HT-29 (cell line): ENCODE measurements at places on chromosomes 5 and 9. TPM values are rescaled to one million over a fixed set of nuclear protein-coding genes. Genes with fewer than 3 reads are reported as not detected.
A peak's percentile ranks its signal among the peaks of the same experiment; 100 is the strongest.

DNA sequence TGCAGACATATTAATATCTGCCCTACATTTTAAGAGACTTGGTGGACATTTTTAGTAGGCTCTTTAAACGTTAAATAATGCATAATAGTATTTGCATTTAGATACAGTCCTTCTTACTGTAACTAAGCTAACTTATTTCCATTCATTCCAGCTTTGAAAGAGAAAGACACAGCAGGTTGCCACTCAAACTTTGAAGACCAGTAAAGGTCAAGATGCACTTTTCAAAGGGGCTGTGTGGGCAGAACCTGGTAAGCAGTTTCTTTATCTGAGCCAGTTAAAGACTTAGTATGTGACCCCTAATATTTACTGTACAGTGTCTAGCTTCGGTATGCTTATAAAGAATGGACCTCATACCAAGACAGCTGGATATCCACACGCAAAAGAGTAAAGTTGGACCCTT, 20.8 kb downstream of the PLGRKT start:
- DNase-seq, result no peak

- no peak for DNase-seq
Measured at GRCh38 chr5:85345818-85346217, 961.1 kb upstream of the EDIL3 start.

DNA sequence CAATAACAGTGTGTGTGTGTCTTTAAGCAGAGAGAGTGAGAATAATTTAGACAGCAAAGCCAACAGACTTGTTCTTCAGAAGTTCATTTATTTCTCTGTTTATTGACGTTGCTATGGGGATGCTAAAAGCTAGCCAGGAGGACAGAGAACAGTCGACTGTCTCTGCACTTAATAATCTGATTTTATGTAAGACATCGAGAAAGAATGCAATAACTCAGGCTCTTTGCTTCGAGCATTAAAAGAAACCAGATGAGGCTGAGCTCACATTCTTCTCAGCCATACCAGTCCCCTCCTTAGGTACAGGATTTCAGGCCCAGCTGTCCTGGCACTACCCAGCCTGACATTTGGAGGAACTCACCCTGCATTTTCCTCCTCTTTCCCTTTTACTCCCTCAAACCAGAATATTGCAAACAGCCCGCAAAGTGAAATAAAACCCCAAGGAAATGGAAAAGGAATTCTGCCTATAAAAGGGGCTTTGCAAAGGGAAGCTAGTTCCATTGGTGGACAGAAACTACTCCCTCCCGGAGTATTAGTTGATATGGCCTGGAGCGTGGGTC, 44.5 kb upstream of the DPYSL3 start:
- DNase-seq, result peak; percentile 37

GRCh38 chr9:136700304-136700703, 12.1 kb upstream of the DIPK1B start:
- no peak for DNase-seq

- no peak for DNase-seq
Measured at GRCh38 chr9:106771608-106772007, 91.4 kb upstream of the ZNF462 start.

DNA sequence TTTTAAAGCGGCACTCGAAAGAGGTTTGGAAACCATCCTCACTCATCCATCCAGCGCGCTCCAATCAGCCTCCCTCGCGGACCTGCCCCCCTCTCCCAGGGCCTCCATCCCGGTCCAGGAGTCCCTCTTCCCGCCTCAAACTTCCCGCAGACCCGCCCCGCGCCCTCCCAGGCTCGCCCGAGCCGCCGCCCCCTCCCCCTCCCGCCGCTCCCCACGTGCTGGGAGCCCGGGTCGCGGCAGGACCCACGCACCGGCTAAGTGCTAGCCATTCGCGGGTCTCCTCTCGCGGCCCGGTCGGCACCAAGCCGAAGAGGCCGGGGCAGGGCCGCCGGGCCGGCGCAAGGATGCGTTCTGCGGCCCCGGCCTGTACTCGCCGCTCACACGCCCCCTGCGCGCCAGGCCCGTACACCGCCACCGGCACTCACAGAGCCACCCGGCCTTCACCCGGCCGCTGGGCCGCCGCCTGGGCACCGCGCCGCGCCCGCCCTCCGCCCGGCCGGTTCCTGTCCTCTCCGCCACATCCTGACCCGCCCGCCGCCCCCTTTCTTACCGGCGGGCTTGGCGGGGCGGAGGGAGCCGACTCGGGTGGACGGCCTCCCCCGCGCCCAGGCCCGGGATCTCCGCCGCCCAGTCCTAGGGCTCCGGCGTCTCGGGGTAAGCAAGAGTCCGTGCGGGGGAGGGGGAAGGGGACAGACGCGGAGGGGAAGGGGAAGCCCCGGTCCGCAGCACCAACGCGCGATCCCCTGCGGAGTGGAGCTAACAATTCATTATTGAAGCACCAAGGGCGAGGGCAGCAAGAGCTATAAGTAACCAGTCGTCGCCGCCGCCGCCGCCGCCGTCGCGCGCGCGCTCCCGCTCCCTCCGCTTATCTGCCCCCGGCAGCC, 576 bp downstream of the CHD1 start:
- DNase-seq, result no peak

DNA sequence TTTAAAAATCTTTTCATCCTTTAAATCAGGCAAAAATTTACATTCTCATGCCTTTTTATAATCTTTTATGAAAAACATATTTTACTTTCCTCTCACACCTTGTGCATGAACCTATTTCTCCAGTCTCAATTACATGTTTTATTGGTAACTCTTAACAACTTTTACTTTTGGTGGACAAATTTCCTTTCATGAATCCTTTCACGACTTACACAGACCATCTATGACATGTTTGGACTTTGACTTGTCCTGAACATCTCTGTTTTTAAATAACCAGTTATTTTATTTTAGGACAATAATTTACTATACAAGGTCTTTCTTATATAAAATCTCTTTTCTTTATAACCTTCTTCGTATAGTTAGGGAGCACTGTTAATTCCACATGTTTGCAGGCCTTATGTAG, 26.5 kb upstream of the MTMR12 start:
- no peak for DNase-seq

DNA sequence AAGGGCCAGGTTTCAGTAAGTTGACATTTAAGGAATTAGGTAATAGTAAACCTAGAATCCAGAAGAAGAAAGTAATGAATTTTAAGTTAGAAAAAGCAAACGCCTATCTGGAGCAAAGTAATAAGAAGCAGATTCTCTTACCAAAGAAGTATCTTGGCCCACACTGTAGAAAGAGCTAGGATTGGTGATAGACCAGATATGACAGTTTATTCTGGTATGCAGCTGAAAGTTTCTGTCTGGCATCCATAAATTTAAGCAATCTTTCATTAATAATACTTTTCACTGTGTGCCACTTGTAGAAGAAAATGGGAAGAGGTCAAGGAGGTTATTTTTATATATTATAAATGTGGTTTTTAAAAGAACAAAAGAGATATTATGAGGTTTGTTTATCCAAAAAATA, 3.0 kb downstream of the RECK start:
- DNase-seq, result no peak

The EGR1 gene
- 20.1 and 27.8 TPM in 2 replicates for total RNA-seq

DNA sequence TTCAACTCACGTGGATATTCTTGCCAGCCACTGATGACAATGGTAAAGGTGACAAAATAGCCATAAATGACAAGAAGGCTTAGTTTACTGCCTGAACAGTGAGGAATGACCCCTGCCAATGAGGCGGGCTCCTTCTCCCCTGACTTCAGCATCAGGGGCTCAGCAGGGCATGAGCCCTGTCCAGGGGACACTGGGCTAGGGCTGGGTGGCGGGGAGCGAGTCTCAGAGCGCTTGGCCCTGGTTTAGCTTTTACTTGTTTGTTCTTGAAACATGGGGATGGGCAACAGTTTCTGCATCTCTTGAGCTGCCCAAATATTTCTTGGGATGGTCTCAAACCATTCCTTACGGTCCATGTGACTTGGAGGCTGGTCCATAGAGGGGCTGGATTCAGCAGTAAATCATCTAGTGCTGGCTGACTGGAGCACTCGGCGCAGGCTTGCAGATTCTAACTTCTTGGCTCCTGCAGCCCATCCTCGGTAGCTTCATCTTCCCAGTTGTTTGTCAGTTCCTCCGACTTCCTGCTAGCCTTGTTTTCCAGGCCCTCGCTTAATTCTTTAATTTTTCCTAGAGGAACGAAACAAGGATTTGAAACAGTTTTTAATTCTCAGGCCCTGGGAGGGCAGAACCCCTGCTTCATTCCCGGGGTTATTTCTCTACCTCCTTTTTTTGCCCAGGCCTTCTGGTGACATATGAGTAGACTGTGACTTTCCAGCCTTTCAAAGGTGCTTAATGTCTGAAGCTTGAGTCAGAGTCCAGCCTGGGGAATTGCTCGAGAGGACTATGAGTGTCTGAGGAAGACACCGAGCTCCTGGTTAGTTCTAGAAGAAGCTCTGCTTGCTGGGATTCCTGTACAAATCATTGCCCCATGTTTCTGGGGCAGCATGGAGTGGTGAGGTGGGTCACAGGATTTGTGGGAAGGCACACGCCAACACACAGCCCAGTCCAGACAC, 4.5 kb upstream of the HMCN2 start:
- DNase-seq, result no peak

The NFIB gene
- total RNA-seq, result 13.6 and 29.5 TPM in 2 replicates

- no peak for DNase-seq
Measured at GRCh38 chr5:170078931-170079330, 26.8 kb upstream of the FOXI1 start.

- DNase-seq, result no peak
Measured at GRCh38 chr5:146962801-146963355, 84.3 kb upstream of the PPP2R2B start.

The SMIM32 gene
- not detected in 2 replicates for total RNA-seq

DNA sequence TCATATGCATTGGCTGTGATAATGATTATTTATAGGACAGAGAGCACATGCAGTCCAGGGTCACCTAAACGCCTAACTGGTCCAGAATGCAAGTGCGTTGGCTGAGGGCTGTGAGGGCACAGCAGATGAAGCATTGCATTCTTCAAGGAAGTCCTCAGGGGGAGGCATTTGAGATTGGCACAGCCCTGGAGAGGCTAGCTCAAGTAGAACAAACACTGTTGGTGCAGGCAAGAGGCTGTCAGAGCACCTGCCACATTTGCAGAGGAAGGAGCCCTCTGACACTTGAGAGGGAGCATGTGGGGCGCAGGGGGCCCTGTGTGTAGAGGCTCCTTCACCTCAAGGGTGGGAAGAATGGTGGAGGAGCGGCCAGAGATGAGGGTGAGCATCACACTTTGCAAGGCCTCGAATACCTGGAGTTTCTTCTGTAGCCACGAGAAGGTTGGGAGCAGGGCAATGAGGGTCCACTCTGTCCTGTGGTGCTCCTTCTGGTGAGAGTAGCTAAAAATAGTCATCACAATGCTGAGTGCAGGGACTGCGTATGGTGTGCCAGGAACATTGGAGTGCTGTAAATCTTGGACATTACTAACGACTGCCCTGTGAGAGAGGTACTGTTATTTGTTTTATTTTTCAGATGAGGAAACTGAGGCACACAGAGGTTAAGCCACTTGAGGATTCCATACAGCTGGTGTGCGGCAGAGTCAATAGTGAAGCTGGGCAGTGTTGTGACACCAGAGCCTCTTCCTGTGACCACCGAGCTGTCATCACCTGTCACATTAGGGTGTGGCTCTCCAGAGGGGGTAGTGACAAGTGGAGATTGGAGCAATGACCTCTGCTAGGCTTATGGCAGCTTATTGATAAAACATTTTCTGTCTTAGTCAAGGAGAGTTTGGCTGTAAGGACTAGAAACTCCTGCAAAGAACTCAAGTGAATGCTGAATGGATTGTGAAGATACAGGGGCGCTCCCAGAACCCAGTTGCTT, 100.2 kb downstream of the PIP5K1B start:
- no peak for DNase-seq

DNA sequence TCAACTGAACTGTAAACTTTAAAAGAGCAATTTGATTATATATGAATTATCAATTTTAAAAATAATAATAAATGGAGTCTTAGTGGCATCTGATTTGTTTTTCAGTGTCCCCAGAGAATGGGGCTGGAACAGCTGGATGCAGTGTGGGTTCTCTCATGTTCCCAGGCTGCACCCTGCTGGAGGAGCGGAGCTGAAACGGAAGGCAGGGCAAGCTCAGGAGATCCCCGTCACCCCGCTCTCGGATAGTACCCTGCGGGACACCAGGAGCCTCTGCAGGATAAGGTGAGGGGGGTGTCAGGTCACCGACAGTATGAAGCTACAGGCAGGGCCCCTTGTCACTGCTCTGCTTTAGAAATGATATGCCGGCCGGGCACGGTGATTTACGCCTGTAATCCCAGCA, 57.3 kb downstream of the S1PR3 start:
- DNase-seq, result peak; percentile 6

- DNase-seq, result no peak
Measured at GRCh38 chr5:79261897-79262296, 26.0 kb downstream of the JMY start.

DNA sequence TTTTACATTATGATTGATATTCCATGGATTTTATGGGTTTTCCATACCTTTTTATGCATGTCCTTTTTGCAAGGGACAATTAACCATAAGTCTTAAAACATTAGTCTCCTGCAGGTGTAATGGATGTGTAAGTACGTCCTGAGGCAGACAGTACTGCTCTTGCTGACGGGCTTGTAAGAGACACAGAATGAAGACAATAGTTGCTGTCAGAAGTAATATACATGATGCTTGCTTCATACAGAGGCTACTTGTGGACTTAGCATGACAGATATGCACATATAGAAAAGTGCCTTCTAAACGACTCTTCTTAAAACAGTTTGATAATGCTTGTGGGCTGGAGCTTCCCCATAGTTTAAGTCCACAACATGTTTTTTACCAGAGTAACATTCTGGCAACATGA, 182.7 kb downstream of the SPATA31D1 start:
- DNase-seq, result no peak

The FOXD4 gene
- total RNA-seq, result 0.31 and 0.73 TPM in 2 replicates

DNA sequence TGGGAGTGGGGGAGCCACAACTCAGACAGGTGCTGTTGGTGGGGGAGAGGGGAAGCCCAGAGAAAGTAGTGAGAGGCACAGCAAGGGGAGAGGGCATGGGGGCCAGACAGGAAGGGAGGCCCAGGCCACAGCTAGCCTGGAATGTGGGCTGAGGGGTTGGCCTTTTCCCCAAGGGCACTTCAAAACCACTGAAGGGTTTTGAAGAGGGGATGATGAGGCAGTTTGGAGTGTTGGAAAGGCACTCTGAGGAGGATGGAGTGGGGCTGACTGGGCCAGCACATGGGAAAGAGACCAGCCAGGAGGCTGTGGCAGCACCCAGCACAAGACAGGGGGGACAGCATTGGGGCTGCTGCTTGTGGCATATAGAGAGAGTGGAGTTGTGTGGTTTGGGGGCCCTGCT, 3.8 kb downstream of the PSD2 start:
- DNase-seq, result no peak
